ENCODE measurements at places on chromosomes 12 and 14.
A peak's percentile ranks its signal among the peaks of the same experiment; 100 is the strongest.

GRCh38 chr12:128606051-128606450, 217.7 kb downstream of the SLC15A4 start:
- no peak for DNase-seq

DNA sequence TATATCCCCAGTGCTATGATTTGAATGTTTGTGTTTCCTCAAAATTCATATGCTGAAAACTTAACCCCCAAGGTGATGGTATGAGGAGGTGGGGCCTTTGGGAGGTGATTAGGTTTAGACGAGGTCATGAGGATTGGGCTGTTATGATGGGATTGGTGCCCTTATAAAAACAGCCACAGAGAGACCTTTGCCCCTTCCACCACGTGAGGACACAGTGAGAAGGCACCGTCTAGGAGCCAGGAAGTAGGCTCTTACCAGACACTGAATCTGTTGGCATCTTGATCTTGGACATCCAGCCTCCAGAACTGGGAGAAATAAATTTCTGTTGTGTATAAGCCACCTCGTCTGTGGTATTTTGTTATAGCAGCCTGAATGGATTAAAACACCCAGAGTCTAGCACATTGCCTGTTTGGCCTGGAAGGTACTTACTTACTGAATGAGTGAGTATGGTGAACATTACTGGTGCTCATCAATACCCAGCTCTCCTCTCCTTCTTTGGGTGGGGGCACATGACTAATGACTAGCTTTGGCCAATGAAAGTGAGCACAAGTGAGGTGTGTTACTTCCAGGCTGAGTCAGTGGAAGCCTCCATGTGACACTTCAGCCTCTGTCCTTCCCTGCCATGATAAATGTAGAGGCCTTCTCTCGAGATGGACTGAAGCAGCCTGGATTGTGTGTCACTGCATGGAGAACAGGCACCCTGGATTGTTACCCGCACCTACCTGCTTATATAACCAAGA, 72.4 kb upstream of the CHST11 start:
- no peak for DNase-seq

DNA sequence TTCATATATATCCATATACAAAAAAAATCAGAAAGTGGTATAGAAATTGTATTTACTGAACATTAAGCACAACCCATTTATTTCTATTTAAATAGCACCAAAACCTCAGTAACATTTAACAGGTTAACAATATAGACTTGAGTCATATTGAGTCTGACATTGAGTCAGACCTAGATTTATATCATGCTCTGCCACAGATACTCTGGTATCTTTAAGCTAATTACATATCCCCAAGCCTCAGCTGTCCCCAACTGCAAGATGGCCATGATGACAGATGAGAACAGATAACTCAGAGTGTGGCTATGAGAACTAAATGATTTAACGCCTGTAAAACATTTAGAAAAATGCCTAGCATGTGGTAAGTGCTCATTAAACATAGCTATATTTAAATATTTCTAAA, 40.3 kb downstream of the IFNG start:
- no peak for DNase-seq

DNA sequence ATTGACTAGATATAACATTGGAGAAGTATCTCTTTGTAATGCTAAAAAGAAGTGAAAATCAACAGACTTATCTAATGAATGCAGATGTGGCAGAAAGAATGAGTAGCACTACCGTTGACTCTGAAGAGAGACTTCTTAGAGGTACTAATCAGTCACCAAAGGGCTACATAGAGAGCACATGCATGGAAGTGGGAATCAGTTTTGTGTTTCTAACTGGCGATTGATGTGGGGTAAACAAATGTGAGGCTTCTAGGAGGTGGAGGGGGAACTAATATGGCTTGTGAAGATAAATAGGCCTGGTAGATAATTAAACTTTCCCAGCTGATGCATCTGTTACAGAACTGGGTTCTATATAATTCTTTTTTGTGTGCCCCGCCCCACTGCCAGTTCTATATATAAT, 10.5 kb downstream of the COCH start:
- no peak for DNase-seq

DNA sequence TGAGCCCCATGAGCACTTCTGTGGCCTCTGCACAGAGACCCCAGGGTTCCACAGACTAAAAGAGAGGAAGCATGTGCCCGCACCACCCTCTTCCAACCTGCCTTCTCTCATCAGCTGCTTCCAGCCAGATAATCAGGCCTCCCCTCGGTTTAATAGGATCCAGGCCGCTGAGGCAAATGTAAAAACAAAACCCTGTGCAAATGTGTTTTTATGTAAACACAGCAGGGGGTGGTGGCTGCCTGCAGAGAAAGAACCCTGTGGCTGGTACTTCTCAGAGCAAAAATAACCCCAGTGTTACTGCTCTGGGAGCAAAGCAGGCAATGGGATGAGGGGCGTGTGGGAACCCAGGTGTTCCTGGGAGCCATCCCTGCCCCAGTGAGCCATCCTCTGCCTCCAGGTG, 46.2 kb downstream of the WSCD2 start:
- no peak for DNase-seq

GRCh38 chr12:120708651-120709050, 1.6 kb upstream of the UNC119B start:
- DNase-seq, result no peak

DNA sequence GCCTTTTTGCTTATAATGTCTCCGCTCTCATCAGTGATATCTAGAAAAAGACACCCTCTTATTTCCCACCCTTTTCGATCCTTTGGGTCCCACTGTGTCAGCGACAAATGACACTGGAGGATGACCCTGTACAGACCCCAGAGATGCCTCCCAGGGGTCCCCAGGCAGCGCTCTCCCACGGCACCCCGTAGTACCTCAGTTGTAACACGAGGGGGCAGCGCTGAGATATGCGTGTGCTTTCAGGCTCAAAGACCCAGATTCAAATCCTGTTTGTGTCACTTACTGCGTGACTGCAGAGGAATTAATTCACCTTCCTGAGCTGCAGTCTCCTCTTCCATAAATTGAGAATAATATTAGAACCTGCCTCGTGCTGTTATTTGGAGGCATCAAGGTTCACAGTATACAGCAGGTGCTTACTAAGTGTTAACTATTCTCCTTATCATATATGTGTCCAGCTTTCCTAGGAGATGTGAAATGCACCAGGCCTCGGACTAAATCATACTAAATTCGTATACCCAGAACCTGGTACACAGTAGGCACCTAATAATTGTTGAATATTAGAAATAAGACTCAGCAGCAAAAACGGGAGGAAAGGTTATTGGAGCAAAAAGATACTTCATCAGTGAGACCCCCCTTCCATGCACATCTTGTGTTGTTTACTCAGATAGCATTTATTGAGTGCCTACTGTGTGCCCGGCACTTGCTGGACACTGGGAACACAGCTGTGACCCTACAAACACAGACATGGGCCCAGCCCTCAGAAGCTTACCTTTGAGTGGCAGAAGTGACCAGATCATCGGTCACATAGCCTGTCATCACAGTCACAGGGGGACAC, 99.9 kb downstream of the PHETA1 start:
- DNase-seq, result no peak

DNA sequence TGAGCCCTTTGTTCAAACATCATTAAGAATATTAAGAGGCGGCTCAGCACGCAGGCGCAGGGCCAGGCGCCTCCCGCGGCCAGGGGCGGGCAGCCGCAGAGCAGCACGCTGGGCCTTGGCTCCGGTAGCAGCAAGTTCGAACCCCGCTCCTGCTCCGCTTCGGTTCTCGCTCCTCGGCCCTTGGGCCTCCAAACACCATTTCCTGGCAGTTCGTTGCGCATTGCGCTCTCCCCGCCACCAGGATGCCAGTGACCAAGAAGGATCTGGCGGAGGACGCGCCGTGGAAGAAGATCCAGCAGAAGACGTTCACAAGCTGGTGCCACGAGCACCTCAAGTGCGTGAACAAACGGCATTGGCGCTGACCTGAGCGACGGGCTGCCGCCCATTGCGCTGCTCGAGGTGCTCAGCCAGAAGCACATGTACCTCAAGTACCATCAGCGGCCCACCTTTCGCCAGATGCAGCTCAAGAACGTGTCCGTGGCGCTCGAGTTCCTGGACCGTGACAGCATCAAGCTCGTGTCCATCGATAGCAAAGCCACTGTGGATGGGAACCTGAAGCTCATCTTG, 6.9 kb upstream of the ACVRL1 start:
- no peak for DNase-seq

GRCh38 chr14:33734387-33734786, 216.5 kb downstream of the EGLN3 start:
- no peak for DNase-seq

GRCh38 chr12:23217667-23218066, 592.7 kb downstream of the ETNK1 start:
- DNase-seq, result no peak

- DNase-seq, result no peak
Measured at GRCh38 chr12:46221255-46222128, 47.4 kb downstream of the SLC38A1 start.

DNA sequence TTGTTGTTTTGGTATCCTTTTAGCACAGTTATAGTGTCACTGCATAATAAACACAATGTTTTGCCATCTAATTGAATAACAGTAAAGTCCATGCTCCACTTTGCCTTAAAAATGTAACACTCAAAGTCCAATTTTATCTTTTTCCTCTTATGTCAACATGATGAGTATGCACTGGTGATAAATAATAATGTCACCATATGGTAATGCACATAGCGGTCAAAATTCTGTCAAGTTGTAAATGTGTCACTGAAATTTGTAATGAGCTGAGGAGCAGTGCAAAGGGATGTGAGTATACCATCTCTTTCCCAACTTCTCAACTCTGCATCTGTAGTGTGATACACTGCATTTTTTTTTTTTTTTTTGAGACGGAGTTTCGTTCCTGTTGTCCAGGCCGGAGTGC, 65.7 kb downstream of the EML5 start:
- DNase-seq, result no peak

GRCh38 chr12:9668161-9669018, 1.1 kb upstream of the CLEC2D start:
- no peak for DNase-seq

DNA sequence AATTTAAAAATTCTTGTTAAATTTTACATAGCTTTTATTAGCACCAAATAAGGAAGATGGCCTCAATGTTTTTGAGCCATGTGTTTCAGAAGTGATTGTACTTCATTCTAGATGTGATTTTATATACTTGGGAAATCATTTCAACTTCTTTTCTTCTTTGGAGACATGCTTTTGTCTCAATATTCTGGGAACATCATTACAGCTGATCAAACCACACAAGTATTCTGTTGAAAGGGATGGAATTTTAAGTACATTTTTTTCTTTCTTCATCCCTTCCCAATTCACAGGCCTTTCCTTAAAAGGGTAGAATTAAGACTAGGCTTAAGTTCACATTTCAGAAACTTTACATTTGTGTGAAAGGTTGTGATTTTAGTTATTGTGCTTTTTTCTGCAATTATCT, 66.4 kb downstream of the PAPOLA start:
- DNase-seq, result no peak

- no peak for DNase-seq
Measured at GRCh38 chr12:127785540-127785939, 481.4 kb upstream of the TMEM132C start.

- DNase-seq, result no peak
Measured at GRCh38 chr12:124020514-124020949, 47.5 kb downstream of the ZNF664 start.

- no peak for DNase-seq
Measured at GRCh38 chr14:70180718-70181117, 8.0 kb downstream of the SLC8A3 start.

GRCh38 chr12:49762468-49762847, 21.1 kb downstream of the TMBIM6 start:
- DNase-seq, result no peak

GRCh38 chr12:67048371-67048770, 220.8 kb upstream of the CAND1 start:
- DNase-seq, result no peak

- DNase-seq, result no peak
Measured at GRCh38 chr12:63206494-63206893, 55.5 kb upstream of the AVPR1A start.

DNA sequence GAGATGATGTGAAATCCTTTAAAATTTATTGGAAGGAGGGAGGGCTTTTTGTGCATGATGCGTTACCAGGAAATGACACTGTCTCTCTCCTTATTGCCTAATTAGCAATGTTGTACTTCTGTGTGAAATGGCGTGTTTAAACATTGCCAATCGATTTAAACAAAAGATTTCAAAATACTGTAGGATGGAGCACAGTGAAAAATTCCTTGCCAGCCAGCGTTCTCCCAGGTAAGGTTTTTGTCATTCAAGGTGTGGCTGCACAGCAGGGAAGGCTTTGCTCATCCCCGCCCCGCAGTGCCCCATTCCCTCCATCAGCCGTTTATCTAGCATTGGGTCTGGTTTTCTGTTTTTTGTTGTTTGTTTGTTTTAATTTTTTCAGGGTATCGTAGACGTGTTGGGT, 137.3 kb downstream of the CACNA1C start:
- no peak for DNase-seq

- peak; percentile 58 for DNase-seq
Measured at GRCh38 chr12:41967668-41968500, 176.8 kb downstream of the GXYLT1 start.

- no peak for DNase-seq
Measured at GRCh38 chr14:64746298-64747250, 42.4 kb downstream of the PLEKHG3 start.

DNA sequence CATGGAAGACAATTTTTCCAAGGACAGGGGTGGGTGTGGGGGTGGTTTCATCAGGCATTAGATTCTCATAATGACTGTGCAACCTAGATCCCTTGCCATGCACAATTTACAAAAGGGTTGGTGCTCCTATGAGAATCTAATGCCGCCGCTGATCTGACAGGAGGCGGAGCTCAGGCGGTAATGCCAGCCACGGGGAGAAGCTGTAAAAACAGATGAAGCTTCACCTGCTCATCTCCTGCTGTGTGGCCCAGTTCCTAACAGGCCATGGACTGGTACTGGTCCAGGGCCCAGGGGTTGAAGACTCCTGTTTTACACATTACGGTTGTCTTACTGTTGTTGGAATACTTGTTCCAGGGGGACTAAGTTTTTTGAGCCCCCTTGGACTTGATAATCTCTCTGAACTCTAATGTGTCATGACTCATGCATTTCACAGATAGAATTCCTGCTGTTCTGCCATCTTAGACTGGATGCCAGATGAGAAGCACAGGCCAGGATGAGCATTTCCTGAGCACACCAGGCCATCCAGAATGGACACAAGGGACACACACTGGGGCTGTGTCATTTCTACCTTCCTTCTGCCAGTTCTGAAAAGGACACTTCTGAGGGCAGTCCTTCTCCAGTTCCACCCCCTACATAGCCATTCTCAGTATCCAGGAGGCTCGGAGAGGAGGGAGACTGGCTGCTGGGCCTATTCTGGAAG, 5.8 kb downstream of the PLEKHD1 start:
- DNase-seq, result no peak

Measured in H1 (cell line).